ENCODE measurements at places on chromosomes 6 and 20.

DNA sequence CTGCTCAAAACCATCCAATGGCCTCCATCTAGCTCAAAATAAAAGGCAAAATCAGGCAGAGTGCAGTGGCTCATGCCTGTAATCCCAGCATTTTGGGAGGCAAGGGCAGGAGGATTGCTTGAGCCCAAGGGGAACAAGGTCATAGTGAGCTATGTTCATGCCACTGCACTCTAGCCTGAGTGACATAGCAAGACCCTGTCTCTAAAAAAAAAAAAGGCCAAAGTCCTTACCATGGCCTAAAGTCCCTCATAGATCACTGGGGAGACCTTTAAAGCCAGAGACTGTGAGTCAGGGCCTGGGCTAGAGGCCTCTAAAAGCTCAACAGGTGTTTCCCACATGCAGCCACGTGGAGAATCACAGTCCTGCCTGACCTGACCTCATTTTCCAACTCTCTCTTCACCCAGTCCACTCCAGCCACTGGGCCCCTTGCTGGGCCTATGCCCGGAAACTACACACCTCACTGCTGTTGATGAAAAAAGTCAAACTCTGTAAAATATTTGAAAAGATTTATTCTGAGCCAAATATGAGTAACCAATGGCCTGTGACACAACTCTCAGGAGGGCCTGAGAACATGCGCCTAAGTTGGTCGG, 28.2 kb upstream of the TAB2 start:
- DNase-seq, result no peak

- DNase-seq, result no peak
Measured at GRCh38 chr6:38806271-38806670, 91.2 kb downstream of the DNAH8 start.

- no peak for DNase-seq
Measured at GRCh38 chr6:53205778-53206177, 57.1 kb upstream of the GCM1 start.

GRCh38 chr20:37922016-37922415, 19.1 kb downstream of the VSTM2L start:
- DNase-seq, result no peak

GRCh38 chr6:30450909-30451841, 38.1 kb upstream of the HLA-E start:
- DNase-seq, result peak; percentile 19

- DNase-seq, result no peak
Measured at GRCh38 chr20:56322681-56323080, 36.1 kb upstream of the FAM210B start.
